Activated CD4-positive, alpha-beta T cell treated with anti-CD3 and anti-CD28 coated beads, Interleukin-2, amount 50 U/mL, for 16 hours (primary cell): ENCODE measurements at places on chromosomes 7 and 10.

GRCh38 chr7:110612680-110613079, 478.2 kb upstream of the LRRN3 start:
- no peak for DNase-seq

DNA sequence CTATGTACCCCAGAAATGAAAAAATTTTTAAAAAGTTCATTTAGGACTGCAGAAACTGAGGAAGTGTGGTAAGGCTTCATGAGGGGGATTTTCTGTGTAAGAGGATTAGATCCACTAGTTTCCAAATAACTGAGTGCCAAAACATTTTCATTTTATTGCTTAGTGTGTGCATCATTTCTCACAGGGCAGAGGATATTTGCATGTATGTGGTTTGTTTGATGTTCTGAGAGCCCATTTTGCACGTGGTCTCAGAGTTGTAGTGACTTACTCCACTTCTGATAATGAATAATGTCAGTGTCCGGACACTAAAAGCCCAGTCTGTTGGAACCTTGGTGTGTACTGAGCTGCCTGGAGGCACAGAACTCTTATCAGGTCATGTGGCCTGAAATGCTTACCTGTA, 299.9 kb downstream of the AUTS2 start:
- no peak for DNase-seq

DNA sequence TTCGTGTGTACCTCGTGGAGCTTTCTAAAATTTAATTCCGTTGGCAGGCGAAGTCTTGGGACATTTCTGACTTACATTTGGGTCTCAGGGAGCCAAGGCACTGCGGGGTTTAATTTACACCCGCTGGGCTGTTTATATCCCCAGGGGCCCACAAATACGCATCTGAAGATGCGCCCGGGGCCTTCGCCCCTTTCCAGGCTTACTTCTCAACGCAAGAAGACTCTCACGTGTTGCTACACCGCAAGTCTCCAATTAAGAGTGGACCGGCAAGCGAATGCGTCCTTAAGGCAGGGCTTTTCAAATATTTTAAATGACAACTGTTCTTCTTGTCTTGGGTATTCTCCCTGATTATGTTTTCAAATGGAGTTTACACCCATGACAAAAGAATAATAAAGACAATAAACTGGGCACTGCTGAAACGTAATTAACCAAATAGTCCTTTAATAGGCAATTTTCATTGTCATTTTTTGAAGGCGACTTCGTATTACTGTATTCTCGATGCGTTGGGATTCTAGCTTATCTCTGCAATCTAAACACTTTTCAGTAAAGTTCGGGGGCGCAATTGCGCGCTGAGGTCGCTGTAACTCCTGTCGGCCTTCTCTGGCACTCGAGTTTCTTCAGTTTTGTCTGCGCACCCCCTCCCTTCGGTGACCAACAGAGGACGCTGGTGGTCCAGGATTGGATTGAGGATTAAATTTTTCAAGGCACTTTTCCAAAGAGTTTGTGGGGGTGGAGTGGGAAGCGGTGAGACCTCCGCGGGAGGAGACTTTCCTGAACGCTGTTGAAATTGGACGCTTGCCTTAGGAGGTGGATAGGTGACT, 837 bp upstream of the IGFBP3 start:
- DNase-seq: peak; percentile 19

DNA sequence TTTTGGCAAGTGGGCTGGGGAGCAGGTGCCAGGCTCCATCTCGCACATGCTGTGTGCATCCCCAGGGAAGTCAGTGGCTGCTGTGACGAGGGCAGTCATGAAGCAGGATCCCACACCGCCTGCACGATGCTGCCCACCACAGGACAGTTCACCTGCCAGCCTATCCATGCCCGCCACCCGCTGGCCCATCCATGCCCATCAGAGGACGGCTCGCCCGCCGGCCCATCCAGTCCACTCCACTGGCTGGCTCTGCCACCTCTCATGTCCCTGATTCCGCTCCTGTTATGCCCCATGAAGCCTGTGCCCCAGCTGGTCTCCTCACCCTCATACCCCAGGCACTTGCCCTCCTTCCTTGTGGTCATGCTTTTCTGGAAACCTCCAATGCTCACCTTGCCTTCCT, 18.2 kb upstream of the INMT start:
- DNase-seq: no peak

DNA sequence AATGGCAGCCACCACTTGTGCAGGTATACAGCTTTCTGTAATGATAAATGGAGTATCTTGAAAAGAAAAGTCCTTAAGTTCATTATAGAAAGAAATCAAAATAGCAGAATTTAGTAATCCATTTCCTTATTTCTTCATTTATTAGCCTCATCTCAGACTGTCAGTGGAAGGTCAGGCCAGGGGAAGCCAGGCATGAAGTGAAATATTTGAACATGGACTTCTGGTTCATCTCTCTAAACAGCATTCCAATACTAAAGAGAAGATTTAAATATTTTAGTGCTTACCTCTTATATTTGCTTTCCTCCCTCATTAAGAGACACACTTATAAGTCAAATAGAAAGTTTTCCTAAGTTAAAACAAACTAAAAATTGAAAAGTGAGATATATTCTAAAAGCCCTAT, 26.8 kb downstream of the TRDMT1 start:
- DNase-seq: no peak

- no peak for DNase-seq
Measured at GRCh38 chr10:47038881-47039561, 127.8 kb downstream of the PTPN20 start.

- peak; percentile 79 for DNase-seq
Measured at GRCh38 chr7:129089521-129090212, 34.8 kb upstream of the TNPO3 start.

DNA sequence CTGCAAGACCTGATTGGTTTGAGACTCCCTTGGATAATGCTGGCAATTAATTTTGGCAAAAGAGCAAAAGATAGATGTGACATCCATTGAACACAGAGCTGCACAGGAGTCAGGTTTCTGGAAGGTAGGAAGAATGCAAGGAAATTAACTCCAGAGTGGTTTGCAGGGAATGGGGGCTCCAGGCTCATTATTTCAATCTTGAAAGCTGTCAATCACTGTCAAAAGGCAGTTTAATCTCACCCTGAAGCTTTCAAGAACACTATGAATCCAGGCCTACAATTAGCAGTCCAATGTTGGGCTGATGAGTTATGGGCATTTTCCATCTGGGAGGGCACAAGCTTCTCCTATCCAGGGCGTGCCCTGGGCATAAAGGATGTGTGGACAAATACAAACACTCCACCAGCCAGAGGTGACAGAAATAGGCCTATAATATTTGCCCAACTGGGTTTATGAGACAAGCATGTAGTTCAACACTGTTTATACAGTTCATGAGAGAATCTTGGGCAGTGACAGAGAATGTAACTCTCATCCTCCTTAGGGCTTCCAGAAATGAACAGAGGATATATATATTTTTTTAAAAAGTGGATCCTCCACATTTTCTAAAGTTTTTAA, 80.5 kb downstream of the KCNMA1 start:
- DNase-seq: no peak

DNA sequence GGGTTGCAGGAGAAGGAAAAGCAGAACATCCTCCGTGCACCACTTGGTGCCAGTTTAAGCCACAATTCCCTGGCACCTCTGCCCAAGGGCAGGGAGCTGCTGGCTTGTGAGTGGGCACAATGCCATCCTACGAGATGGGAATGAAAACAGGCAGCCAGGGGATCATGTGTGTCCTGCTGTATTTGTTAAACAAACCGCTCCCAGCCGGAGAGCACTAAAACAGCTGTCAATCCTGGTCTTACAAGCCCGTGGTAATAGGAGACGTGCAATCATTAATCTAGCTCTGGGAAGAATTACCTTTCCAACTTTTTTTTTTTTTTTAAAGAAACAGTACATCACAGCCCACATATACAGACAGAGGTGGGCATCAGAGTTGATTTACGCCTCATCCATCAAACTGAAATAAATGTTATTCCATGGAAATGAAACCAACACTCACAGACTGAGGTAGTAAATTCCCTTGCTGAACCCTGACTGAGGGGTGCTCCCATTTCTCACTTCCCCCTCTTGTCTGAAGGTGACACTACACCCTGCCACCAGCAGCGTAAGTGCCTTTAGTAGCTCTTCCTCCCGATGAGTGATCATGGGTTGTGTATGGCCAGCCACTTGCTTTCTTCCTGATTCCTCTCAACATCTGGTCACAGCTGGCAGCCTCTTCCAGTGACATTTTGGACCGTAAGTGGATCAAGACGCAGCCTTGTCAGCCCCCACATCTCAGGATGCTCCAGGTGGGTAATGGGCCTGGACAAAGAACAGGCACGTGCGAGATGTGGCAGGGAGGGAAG, 143.8 kb downstream of the TEX36 start:
- DNase-seq: no peak

GRCh38 chr7:99392046-99392445, 16.4 kb downstream of the PDAP1 start:
- no peak for DNase-seq

- no peak for DNase-seq
Measured at GRCh38 chr10:44379907-44380306, 5.0 kb downstream of the CXCL12 start.

- DNase-seq: no peak
Measured at GRCh38 chr7:1922870-1923236, 252.8 kb downstream of the ELFN1 start.

- peak; percentile 60 for DNase-seq
Measured at GRCh38 chr10:110512461-110513187, 14.9 kb downstream of the DUSP5 start.

DNA sequence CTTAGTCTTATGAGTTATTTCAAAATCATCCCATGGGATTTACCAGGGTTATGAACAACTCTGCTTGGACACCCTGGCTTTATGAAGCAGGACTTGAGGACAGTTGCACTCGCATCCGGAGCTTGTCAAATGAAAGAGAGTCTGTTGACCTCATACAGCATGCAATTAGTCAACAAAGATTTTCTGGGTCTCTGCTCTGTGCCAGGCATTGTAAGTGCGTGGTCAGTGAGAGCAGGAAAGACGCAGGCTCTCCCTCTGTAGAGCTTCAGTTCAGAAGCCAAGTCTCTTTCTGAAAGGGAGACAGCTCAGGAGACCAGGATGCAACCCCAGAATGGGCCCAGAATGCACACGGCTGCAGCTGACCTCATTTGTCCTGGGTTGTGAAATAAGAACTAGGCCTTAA, 45.5 kb upstream of the DMBT1 start:
- no peak for DNase-seq

- peak; percentile 57 for DNase-seq
Measured at GRCh38 chr7:92682903-92683539, 92.8 kb upstream of the FAM133B start.

GRCh38 chr7:2112261-2113198, 120.2 kb downstream of the MAD1L1 start:
- peak; percentile 57 for DNase-seq

- DNase-seq: no peak
Measured at GRCh38 chr7:28941633-28942032, 16.5 kb downstream of the TRIL start.

DNA sequence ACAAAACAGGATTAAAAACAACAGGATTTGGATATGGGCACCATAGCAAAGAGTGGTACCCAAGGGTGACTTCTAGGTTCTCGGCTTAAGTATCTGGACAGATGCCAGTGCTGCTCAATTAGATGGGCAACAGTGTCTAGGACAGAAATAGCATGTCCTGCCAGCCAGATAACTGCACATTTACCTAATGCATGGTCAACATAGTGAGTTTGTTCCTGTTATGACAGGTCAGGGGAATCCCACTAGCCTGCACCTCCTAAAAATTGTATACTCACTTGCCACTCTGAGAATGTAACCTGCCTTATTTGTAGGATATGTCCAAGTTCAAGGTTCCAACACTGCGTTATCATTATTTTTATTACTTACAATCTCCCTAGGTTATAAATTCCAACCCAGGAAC, 471.7 kb downstream of the GRM8 start:
- DNase-seq: no peak

DNA sequence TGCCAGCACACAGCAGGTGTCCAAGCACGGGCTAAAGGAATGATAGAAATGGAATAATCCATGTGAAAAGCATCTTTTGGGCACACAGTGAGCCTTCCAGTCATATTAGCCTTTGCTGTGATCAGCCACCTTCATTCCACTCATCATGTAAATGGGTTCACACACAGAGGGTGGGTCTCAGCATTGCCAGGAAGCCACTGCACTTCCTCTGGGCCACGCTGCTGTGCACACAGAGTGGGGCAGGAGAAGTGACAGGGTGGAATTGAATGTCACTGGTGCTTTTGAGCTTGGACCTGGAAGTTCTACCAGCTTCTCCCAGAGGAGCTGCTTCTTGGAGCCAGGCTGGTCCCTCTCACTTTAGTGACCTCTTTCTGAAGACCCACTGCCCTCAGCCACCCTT, 203.5 kb downstream of the USP6NL start:
- no peak for DNase-seq

GRCh38 chr10:71550628-71551027, 153.9 kb downstream of the CDH23 start:
- DNase-seq: no peak

GRCh38 chr10:82934429-82934828, 1059.4 kb downstream of the NRG3 start:
- DNase-seq: no peak

GRCh38 chr10:55180357-55180756, 379.3 kb upstream of the PCDH15 start:
- DNase-seq: no peak

- DNase-seq: no peak
Measured at GRCh38 chr7:104252409-104253134, 44.8 kb upstream of the ORC5 start.

DNA sequence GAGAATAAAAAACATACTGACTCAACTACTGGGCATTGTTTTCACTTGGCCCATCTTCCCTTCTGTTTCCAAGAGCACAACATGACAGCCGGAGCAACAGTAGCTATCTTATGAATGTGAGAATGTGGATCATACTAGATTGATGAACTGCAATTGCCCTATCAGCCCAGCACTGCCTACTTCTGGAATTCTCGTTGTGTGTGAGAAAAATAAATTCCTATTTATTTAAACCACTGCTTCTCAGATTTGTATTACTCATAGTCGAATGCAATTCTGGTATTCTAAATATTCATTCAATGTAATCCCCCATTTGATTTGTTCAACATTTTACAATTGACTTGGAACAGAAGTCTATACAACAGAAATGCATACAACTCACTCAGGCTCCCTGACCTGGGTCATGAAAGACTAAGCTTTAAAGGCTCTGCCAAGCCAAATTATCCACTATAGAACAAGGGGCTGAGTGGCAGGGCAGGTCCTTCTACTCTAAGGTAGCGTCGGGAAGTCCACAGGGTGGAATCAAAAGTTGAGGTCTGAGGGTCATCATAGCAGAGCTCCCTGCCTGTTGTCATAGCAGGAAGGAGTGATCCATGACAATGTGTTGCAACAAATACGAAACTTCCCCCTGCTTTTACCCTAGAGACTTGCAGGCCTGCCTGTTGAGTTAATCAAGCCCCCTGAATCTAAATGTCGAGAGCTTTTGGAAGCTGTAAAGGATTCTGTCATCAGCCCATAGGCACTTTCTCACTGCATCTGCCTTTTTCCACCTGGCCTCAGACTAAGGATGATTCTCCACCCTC, 12.4 kb upstream of the JAZF1 start:
- no peak for DNase-seq

GRCh38 chr10:122157451-122157850, 113.6 kb upstream of the BTBD16 start:
- no peak for DNase-seq

DNA sequence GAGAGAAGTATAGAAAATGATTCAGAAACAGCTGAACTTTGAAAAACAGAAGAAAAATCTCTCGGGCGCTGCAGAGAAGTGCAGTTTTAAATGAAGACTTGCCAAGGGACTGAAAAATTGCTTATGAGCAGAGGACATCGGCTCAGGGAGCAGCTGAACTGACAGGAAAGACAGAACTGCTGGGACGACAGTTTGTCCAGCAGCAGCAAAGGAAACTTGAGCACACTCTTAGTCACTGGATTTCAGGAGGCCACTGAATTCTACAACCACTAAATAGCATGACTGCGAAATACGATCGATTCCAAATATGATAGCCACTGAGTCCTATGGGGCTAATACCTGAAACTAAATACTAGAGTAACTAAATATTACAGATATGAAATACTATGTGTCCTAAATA, 43.0 kb downstream of the LEP start:
- no peak for DNase-seq
